ENCODE measurements at places on chromosomes 16 and 17.
A peak's percentile ranks its signal among the peaks of the same experiment; 100 is the strongest.

DNA sequence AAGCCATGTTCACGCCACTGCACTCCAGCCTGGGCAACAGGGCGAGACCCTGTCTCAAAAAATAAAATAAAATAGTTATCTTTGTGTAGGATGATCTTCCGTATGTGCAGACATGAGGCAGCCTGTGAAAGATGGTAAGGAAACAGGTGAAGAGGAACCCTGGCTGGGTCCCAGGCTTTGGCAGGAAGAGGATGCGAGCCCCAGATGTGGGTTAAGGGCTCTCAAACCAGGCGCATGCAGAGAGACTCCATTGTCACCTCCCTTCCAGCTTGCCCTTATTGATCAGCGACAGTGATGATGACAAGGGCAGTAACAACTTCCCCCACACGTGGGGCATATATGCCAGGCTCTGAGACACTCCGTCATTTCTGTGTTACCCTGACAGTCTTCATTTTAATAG lies 106.8 kb downstream of the GNAO1 start:
- no peak for DNase-seq

GRCh38 chr17:41666237-41666641 lies 22.4 kb upstream of the EIF1 start:
- DNase-seq: peak; percentile 80

DNA sequence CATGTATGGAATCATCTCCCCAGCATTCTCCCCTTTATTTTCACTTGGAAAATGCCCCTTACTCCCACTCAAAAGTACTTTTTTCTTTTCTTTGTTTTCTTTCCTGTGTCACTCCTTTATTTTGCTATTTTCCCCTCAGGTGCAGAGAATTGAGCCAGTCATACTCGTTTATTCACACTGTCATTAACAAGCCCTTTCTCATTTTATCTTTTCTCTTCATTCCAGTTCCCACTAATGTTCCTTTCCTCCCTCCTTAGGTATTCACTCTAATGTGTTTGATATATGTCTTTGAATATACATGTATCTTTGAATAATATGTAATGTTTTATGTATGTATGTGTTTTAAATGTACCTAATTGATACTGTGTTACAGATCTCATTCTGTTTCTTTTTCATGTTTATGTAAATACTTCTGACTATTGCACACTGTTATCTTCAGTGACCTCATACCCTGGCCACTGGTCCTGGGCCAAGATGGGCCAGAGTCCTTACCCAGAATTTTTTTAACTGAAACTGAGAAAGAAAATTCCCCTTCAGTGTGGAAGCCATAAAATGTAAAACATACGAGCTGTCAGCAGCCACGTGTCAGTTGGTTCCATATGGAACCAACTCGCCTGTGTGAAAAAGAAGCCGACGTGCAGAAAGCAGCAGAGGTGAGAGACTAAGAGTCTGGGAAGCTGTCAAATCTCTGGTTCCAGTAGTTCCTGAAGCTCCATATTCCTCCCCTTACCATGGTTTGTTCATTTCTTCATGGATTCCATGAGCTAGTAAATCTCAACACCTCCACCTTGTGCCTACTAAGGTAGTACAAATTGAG lies 5.8 kb downstream of the SRR start:
- no peak for DNase-seq

- no peak for DNase-seq
These were observed 897 bp downstream of the TP53I13 start for GRCh38 chr17:29569245-29569950.

GRCh38 chr17:75885431-75885830 lies 7.0 kb upstream of the TRIM47 start:
- DNase-seq: no peak

DNA sequence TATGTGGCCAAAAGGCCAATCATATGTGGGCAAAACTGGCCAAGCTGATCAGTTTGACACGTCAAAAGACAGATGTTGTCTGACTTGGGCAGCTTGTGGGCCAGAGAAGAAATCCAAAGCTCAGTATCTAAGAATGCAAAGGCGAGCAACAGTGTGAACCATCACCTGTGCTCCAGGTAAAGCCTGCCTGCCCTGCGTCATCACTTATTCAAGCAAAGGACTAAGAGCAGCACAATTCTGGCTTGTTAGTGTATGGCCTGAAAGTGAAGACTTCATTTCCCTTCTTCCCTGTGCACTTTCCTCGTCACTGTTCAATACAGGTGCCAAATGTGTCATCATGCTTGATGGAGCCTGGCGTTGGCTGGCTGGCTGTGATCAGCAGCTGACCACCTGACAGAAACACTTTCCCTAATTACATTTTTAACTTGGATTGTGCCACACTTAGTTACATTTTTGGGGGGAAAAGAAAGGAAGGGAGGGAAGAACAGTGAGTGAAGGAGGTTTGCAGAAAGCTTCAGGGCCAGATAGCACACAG lies 4.7 kb downstream of the FAM20A start:
- no peak for DNase-seq

GRCh38 chr17:61065263-61065773 lies 334.3 kb upstream of the TBX2 start:
- no peak for DNase-seq

DNA sequence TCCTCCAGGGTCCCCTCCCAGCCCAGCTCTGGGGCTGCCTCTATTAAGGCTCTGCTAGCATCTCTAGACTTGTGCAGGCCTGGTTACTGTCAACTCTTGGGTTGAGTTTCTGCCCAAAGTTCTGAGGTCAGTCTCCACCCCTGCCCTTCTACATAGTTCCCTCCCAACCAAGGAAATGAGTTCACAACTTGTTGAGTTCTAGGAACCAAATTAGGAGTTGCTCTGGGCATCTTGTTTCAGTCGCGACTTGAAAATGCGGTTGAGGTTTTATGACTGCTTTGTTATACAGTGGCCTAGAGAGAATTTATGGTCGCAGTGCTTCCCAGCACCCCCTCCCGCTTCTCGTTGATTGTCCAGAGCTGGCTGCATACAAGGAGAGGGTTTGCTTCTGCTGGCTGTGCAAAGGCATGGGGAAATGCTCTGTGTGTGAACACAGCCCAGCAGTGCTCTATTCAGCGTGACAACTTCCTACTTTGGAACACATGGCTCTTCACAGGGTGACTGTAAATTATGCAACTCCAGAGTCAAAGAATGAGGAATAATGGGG lies 20.2 kb downstream of the GNAO1 start:
- DNase-seq: no peak

- no peak for DNase-seq
These were observed 247.1 kb downstream of the HAPSTR1 start for GRCh38 chr16:9338510-9338909.

DNA sequence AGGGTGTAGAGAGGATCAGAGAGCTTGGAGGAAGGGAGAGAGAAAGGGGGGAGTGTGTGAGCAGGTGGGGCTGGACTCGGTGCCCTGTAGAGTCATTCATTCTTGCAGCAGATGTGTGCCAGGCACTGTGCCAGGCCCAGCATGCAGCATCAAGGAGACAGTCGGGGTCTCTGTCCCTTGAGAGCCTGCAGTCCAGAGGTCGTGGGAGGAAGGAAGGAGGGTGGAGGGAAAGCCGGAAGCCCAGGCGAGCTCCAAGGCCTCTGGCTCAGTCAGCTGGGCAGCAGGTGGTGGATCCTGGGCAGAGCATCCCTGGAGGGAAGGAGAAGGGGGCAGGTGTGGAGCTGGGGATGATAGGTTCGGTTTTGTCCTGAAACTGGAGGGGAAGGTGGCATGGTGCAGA lies 27.5 kb downstream of the EPN2 start:
- no peak for DNase-seq

- DNase-seq: no peak
These were observed 9.7 kb upstream of the KDM6B start for GRCh38 chr17:7824021-7824924.

DNA sequence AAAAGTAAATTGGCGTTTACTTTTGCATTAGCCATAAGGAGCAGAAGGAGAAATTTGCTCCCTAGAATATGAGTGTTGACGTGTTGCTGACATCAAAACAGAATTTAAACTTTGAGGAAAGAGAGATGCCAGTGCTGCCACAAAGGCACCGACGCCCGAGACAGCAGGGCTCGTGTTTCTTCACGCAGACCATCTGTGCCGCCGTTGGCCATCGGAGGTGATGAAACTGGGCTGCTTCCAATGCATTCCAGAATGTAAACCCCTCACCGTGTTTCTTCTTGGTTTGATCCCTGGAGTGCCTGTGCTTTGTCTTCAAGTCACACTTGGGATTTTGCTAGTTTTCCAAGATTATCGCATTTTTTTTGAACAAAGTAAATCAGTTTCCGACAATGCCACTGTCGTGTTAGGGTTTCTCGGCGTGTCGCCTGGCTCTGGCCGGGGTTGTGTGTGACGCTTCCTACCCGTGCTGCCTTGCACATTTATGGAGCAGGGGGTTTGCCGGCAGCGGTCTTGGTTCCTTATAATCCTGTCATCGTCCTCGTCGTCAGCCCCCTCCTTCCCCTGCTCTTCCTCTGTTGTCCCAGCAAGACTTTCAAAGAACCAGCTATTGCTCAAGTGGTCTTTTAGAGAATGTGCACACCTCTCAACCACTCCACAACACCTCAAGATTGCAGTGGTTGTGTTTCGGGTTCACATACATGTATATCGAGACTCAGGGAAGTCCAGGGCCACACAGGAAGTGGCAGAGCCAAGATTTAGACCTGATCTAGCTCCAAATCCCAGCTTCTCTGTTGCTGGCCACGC lies 103.9 kb downstream of the METRNL start:
- no peak for DNase-seq

- DNase-seq: no peak
These were observed 184.2 kb downstream of the COPRS start for GRCh38 chr17:31674717-31675349.

GRCh38 chr16:991773-992172 lies 10.2 kb downstream of the SOX8 start:
- no peak for DNase-seq

DNA sequence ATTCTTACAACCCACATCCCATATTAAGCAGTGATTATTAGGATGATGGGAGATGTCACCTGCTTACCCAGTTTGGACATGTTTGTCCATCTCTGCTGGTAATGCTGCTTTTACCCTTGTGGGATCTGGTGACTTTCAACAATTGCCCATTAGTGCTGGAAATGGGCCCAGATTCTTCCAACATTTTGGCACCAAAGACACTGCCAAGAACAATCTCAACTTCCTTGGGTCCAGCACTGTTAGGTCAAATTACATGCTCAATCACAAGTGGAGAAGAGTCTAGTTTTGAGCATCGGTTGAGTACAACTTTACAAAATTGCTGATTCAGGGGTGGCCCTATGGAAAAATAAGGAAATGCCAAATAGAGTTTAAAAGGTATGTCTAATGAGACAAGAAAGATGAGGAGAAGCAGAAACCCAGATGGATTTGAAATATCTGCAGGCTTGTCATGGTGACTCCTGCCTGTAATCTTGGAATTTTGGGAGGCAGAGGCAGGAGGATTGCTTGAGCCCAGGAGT lies 13.0 kb upstream of the ZFP3 start:
- no peak for DNase-seq

- DNase-seq: no peak
These were observed 529.1 kb downstream of the WWOX start for GRCh38 chr16:78628461-78629045.

DNA sequence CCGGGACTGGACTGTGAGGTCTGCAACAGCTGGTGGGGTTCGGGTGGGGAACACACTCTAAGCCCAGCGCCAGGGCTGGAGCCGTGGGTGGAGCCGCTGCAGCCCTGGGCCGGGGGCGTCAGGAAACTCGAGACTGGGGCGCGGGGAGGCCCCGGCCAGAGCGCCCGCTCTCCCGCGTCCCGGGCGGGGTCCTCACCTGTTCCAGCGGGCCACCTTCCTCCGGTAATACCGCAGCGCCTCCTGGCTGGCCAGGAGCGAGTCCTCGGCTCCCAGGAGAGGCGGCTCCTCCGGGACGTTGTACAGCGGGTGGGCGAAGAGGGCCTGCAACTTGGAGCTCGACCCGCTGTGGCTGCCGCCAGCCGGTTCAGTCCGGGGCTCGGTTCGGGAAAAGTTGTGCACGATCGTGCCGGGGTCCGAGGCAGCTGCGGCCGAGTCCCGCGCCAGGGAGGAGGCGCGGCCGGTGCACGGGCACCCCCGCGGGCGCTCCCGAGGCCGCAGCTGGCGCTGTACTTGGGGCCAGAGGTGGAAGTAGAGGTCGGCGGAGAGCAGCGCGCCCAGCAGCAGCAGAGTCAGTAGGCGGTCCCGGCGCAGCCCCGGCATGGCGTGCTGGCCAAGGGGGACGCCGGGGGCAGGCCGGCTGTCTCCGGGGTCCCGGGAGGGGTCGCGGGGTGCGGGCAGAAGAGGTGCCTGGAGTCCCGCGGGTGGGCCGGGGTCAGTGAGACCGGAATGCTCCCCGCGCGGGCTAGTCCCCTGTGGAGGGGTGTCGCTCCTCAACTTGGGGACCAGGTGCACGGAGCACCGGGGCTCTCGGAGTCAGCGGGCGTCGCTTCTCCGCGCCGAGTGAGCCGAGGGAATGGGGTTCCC lies 868 bp downstream of the FAM20A start:
- no peak for DNase-seq

DNA sequence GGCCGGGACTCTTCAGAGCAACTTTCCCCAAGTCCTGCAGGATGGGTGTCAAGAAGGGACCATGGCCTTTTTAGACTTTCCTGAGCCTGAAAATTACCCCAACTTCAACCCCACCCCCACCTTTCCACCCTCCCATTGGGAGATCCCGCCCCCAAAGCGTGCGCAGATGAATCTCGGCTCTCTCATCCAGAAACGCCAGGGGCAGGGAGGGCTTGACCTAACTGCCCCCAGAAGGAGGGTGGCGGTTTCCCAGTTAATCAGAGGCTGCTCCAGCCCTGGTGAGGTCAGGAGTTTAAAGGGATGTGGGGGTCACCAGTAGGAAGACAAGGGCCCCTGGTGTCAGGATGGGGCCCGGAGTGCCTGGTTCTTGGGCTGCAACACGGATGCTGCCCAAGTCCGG lies 480 bp downstream of the KIF19 start:
- DNase-seq: no peak

DNA sequence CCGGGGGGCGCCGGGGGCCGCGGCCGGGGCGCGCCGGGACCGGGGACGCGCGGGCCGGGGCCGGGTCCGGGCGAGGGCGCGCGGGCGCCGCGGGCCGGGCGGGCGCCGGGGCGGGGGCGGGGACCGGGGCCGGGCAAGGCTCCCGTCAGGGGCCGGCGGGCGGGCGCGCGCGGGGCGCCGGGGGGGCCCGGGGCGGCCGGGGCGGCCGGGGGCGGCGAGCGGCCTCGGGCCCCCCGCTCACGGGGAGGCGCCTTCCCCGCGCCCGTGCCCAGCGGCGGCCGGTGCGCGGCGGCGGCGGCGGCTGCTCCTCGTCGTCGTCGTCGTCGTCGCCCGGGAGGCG lies 563 bp downstream of the ZCCHC14 start:
- DNase-seq: no peak

- DNase-seq: no peak
These were observed 8.4 kb upstream of the CA4 start for GRCh38 chr17:60141111-60142018.

DNA sequence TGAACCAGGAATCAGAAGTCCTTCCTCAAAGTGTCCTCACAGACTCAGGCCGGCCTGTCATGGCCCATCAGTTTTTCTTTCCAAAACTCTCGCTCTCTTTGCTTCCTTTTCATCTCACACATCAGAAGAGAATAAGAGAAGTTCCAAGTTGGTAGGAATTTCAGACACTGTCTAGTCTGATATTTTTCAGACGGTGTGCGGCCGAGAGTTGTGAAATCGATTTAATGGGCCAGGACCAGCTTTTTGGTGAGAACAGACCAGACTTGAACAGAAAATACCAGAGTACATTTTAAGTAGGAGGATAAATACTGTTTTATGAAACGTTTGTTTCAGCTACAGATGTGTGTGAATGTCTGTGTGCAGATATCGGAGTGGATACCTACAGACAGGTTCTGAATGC lies 24.8 kb upstream of the RCVRN start:
- no peak for DNase-seq

Measured in NCI-H1105 (cell line).